ENCODE measurements at places on chromosomes 5 and 9. TPM values are rescaled to one million over a fixed set of nuclear protein-coding genes. Genes with fewer than 3 reads are reported as not detected.

The GPR151 gene
- not detected for total RNA-seq

The ZNF454 gene
- 4.2 TPM for total RNA-seq

The IFNK gene
- total RNA-seq, result not detected

The GPRIN1 gene
- total RNA-seq, result 1.2 TPM

The PRR16 gene
- total RNA-seq, result 1.2 TPM
